Astrocyte of the spinal cord (primary cell): ENCODE measurements at places on chromosomes 3 and 15.

DNA sequence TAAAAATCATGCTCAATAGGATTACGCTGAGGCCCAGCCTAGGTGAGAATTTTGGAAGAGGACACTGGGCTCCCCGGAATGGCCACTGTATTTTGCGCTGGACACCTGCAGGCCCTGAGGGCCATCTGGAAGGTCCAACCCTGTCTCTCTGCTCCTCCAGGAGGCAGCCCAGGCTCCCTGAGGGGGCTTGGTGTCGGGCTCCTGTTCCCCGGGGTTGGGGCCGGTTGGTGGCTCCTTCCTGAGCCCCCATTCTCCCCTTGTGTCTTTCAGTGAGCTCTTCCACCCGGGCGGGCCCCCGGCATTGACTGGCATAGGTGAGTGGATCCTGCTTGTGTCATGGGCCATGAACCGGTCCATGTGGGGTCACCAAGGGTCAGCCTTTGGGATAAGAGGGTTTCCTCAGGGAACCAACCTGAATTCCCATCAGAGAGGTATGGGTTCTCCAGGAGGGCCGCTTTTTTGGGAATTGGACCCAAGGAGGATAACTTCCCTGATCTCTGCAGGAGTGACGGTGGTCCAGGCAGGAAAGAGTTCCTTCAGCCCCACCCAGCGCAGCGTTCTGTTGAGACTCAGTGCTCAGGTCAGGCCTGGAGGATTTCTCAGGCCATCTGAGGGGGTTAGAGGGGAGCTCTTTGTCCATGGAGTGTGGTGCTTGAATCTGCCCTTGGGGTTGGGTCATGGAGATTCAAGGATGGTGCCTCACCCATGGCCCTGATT, 187.8 kb downstream of the UBE3A start:
- DNase-seq: no peak

DNA sequence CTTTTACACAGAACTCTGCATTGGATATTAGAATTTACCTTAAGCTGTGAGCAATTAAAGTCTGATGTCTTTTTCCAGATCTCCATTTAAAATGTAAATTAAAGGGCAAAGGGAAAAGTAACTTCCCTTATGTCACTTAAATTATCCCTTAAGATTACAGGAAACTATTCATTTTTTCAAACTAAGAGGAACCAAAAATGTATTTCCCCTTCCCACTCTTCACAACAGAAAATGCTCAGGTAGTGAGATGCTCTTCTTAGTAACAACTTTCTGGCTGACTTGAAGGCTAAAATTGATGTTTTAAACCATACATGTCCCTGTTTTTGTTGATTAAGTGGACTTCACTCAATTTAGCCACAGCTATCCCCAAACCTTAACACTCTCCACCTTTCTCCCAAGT, 17.6 kb downstream of the RSL24D1 start:
- DNase-seq: no peak

- DNase-seq: no peak
These were observed 139.1 kb upstream of the ZPLD1 start for GRCh38 chr3:102295756-102296155.

DNA sequence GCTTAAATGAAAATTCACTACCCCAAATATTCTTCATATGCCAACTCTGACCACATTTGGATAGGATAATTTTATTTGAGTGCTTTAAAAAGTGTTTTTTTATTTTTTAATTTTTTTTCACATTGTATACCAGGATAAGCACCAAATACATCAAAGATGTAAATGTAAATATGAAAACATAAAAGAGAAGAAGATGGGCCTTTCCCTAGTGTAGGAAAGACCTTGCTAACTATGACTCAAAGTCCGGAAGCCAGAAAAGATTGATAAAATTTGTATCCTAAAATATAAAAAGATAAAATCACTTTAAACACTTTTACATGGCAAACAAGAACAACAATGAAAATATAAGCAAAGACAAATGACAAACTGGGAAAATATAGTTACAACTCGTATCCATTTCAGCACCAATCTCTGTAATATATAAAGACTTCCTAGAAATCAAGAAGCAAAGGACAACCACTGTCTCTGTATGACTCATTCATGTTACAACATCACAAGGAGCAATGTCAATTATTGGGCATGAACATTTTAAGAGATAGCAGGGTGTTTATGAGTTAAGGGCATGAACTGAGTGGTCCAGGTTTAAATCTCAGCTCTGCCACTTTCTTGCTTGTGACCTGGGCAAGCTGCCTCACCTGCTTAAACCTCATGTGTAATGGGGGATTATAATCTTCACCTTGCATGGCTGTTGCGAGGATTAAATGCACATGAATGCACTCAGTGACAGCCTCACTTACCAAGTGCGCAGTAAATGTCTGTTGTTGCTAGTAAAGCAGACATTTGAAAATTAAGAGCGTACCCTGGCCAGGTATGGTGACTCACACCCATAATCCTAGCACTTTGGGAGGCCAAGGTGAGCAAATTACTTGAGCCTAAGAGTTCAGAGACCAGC, 25.3 kb upstream of the ARHGEF3 start:
- no peak for DNase-seq

GRCh38 chr15:59998305-59998949, 5.7 kb upstream of the FOXB1 start:
- DNase-seq: no peak

DNA sequence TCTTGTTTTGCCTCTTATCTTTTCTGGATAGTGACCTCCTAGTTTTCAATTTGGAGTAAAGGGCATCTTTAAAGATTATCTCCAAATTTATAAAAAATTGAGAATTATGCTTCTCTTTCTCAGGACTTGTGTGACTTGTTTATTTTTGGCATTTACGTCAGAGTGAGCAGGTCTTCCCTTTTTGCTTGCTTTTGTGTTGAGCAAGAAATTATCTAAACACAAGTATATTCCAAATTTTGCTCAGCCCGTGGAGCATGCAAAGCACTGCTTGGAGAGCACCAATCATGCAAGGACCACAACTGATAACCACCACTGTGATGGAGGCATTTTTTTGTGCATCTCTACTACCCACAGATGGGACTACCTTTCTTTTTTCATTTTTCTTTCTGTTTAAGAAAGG, 7.1 kb downstream of the SLC25A26 start:
- no peak for DNase-seq

DNA sequence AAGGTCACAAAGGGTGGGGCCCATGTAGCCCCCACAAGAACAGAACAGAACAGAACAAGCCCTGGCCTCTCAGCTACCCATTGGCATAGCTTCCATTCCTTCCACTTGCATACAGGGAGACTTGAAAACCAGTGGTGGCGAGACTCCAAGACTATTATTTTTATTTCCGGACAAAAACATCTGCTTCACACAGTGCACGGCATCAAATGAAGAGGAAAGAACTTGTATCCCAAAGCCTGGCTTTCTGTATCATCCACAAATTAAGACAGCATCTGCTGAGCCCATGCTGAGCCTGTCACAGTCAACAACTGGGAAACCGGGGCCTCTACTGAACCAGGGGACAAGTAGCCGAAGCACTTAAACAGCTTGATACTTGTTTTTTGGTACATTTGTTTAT, 56.0 kb downstream of the CLEC3B start:
- peak; percentile 81 for DNase-seq

DNA sequence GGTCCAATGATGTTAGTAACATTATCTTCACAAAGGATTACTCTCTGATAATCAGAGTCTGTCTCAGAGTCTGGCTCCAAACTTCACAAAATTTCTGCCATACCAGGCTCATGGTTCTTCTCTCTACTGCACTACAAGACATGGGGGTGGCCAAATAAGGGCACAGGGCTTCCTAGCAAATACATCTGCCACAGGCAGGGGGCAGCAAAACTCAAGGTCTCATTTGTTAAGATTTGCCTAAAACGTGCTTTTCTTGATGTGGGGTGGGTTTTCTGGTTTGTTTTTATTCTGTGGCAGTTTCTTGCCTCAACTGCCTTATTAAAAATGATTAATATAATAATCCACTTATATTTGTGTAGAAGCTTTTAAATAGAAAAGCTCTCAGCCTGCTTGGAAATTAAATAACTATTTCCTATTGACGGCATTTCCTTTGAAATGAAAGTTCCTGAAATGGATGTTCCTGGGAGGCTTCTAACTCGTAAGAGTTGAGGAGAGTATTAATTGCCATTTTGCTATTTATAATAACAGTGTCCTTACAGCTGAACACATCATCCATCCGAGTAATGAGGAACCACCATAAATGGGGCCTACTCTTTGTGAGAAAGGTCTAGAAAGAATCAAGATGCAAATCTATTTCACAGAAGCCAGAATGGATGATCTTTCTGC, 53.8 kb downstream of the SST start:
- peak; percentile 45 for DNase-seq

- no peak for DNase-seq
These were observed 57.5 kb upstream of the LMOD3 start for GRCh38 chr3:69179740-69180372.

DNA sequence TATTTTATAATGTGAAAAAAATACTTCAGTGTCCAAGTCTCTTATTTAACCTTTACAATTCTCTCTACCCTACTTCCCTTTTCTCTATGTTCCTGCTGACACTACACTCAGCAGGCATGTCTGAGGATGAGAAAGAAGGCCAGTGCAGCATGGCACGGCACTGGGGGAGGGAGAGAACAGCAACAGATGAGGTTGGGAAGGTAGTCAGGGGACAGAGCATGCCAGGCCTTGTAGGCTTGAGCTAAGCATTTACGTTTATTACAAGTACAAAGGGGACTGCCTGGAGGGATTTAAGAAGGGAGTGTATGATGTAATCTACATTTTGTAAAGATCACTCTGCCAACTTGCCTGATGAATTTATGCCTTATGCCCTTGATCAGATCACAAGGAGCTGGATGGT, 117.3 kb upstream of the WNT5A start:
- no peak for DNase-seq

GRCh38 chr3:140552403-140552802, 125.5 kb upstream of the TRIM42 start:
- DNase-seq: no peak

DNA sequence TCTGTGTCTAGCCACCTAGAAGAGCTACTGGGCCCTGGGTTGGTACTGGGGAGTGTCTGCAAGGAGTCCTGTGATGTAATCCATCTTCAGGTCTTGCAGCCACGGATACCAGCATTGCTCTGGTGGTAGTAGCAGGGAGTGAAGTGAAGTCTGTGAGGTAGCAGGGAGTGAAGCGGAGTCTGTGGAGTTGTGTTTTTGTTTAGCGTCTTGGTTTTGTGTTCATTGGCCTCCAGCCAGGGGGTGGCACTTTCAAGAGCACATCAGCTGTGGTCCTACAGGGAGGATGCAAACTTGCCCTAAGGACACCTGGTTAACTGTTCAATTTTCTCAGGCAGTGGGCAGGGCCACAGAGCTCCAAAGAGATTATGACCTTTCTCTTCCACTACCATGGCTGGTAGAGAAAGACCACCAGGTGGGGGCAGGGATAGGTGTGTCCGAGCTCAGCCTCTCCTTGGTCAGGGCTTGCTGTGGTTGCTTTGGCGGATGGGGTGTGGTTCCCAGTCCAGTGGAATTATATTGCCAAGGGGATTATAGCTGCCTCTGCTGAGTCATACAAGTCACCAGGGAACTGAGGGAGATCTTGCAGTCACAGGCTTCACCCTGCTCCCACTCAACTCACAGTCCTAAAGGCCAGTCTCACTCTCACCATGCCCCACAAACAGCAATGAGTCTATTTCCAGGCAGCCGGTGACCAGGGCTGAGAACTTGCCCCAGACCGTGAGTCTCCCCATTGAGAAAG, 424.7 kb downstream of the ZBBX start:
- DNase-seq: no peak

GRCh38 chr3:149647812-149648211, 10.0 kb downstream of the WWTR1 start:
- no peak for DNase-seq

DNA sequence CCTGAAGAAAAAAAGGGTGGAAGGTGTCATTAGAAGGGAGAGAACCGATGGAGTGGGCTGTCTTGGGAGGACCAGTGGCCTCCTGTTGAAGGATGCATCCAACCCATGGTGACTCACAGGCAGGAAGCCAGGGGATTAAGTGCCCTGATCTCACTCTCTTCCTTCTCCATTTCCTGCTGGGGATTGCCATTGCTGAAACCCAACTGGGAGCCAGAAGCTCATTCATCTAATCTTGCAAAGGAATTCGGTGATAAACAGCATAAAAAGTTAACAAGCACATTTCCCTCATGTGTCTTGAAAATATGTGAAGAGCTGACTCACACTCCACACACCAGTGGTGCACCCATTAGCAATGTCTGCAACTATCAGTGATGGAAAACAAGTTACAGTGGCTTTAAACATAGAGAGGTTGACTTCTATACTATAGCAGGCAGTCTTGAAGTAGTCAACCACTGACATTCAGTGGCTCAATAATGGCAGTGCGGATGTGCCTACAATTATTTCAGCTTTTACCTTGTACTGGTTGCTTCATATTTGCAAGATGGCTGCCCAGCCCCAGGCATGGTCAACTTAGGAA, 12.8 kb upstream of the CSRNP1 start:
- DNase-seq: peak; percentile 81

GRCh38 chr3:30518181-30518864, 88.1 kb upstream of the TGFBR2 start:
- DNase-seq: peak; percentile 93

GRCh38 chr3:189340680-189341460, 169.1 kb downstream of the TPRG1 start:
- no peak for DNase-seq

DNA sequence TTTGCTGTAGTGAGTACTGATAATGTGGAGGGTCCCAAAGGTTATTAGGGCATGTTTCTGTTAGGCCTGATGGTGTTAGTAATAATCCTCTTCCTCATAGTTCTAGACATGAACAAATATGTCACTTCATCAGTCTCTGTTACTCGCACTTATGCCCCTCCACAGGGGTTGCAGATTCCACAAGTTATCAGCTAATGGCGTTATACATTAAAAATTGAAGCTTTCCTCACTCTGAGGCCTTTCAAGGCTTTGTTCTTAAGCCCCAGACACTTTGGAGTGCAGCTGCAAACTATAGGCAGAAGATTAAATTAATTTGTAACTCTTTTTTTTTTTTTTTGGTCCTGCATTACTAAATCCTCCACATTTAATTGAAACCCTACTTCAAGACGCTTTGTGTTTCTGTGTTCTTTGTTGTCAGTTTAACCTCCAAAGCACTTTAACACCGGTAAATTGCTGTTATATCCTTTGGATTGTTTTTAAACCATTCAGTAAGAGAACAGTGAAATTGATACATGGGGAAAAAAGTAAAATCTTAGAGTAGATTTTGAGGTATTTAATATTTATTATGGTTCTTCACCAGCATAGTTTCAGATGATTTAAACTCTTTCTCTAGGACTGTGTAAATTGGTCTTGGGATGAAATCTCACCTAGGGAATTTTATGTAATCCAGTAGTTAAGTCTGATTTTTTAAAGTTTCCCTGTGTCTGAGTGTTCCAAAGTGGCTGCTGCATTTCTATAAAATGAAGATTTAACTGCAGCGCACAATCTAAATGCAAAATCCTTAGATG, 103.1 kb upstream of the SKOR1 start:
- no peak for DNase-seq
